ENCODE measurements at places on chromosomes 5 and 9. TPM values are rescaled to one million over a fixed set of nuclear protein-coding genes. Genes with fewer than 3 reads are reported as not detected.

Gene HACD4
- 2.6 TPM for total RNA-seq

Gene RNF208
- total RNA-seq, result not detected

Gene FCN2
- total RNA-seq, result not detected

Gene TSSK1B
- total RNA-seq, result not detected

Gene KCTD16
- total RNA-seq, result 0.61 TPM

Gene PTGS1
- under 0.01 TPM for total RNA-seq

Gene NMUR2
- not detected for total RNA-seq

Gene FAM169A
- 0.30 TPM for total RNA-seq

Gene OR1J2
- total RNA-seq, result not detected

Gene SPINK7
- not detected for total RNA-seq

Gene TMEM174
- not detected for total RNA-seq

Gene IL3
- total RNA-seq, result not detected

Gene FAM221B
- not detected for total RNA-seq

Gene F2RL2
- total RNA-seq, result 0.65 TPM

Gene SLC36A2
- total RNA-seq, result not detected

Gene THBS4
- under 0.01 TPM for total RNA-seq

Gene ROR2
- under 0.01 TPM for total RNA-seq

Gene SPINK5
- total RNA-seq, result not detected

Gene CRB2
- total RNA-seq, result not detected

Gene RAB14
- 31.2 TPM for total RNA-seq

Gene BAAT
- not detected for total RNA-seq

Gene SLCO6A1
- not detected for total RNA-seq

Gene SH3TC2
- total RNA-seq, result 5.8 TPM

Gene PAEP
- total RNA-seq, result not detected

Gene GPX8
- total RNA-seq, result 89.7 TPM

Gene SMC5
- total RNA-seq, result 19.8 TPM

Gene PKN3
- total RNA-seq, result 17.9 TPM

Gene TRIM36
- not detected for total RNA-seq

Gene CDO1
- 1.1 TPM for total RNA-seq

Gene EFNA5
- total RNA-seq, result 15.0 TPM

Gene PIP5K1B
- total RNA-seq, result not detected

Gene DPYSL3
- 166 TPM for total RNA-seq

Gene SOX30
- not detected for total RNA-seq

Gene SPOCK1
- 85.6 TPM for total RNA-seq

Gene SAXO1
- not detected for total RNA-seq

Gene GPR150
- total RNA-seq, result 0.30 TPM

Gene NKD2
- total RNA-seq, result not detected
